Activated CD4-positive, CD25-positive, alpha-beta regulatory T cell treated with anti-CD3 and anti-CD28 coated beads, Interleukin-2, amount 50 U/mL, for 24 hours (primary cell): ENCODE measurements at places on chromosomes 7 and 10.

DNA sequence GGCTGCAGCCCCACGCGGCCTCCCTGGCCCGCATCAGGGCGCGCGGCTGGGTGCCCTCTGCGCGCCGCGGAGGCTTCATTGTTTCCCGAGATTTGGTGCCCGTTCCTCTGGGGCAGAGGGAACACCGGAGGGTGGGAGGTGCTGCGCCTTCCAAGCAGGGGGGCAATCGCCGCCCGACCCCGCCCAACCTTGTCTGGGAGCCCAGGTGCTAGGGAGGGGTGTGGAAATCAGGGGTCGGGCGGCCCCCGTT lies 1.0 kb upstream of the NRP1 start:
- peak; percentile 4 for ATAC-seq

- ATAC-seq, result no peak
These were observed 145.6 kb downstream of the EXOC4 start for GRCh38 chr7:133398506-133398905.

GRCh38 chr7:49645296-49645695 lies 128.1 kb upstream of the VWC2 start:
- ATAC-seq, result no peak

DNA sequence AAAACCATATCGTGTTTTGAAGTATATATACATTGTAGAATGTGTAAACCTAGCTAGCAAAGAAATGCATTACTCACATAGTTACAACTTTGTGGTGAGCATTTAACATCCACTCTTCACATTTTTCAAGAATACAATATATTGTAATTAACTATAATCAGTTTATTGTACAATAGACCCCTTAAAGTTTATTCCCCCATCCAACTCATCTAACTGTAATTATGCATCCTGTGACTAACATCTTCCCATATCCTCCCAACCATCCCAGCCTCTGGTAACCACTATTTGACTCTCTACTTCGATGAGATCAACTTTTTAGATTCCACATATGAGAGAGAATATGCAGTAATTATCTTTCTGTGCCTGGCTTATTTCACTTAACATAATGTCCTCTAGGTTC lies 526.4 kb downstream of the KIF20B start:
- ATAC-seq, result no peak

DNA sequence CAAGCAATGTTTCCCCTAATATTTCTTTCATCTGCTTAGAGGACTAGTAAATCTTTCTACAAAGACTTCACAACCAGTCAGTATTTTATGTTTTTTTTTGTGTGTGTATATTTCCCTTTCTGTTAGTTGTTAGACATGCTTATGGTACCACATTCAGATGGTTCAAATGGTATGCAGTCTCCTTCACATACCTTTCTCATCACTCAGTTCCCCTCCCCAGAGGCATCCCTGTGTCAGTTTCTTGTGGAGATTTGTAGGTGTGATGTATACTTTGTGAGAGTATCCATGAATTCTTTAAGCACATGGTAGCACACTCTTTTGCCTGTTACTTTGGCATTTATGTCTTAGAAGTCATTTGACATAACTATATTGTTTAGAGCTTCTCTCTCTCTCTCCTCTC lies 4.4 kb downstream of the ZNF485 start:
- ATAC-seq, result no peak
